PC-3 (cell line): ENCODE measurements at places on chromosomes 2 and 18. TPM values are rescaled to one million over a fixed set of nuclear protein-coding genes. Genes with fewer than 3 reads are reported as not detected.

Gene SNED1
- 0.40 and 0.66 TPM in 2 replicates for total RNA-seq

Gene RTKN
- total RNA-seq = 90.5 and 138 TPM in 2 replicates

GRCh38 chr2:238945433-238946150 lies 97.7 kb downstream of the TWIST2 start:
- DNase-seq = peak; percentile 45

- peak; percentile 49 for DNase-seq
Observed at GRCh38 chr2:40213071-40213470, 238.8 kb downstream of the SLC8A1 start.

GRCh38 chr2:119958670-119959268 lies 54.1 kb upstream of the EPB41L5 start:
- peak; percentile 5 for DNase-seq

DNA sequence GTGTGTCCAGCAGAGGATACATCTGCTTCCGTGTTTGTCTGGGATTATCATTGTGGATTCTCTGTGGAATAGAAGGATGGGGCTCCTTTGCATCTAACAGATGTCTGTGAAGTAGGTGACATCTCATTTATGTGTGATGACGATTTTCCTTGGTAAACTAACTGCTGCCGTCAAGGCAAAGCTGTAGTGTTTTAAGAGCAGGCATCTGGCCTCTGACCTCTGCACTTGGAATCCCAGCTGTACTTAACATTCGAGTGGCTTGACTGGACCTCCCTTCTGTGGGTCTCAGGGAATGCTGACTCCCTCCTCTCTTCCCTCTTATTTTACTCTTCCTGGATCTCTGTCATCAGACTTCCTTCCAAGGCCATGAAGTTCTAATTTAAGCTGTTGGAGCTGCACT lies 56.4 kb downstream of the DCDC2C start:
- DNase-seq = no peak

GRCh38 chr2:74833418-74834233 lies at the start of gene HK2:
Gene HK2 (plus strand): TSS chr2:74834127. CDS start chr2:74834581, 454 bp downstream.
- DNase-seq = peak; percentile 96

Gene RUFY4
- total RNA-seq = not detected in 2 replicates

- DNase-seq = no peak
Observed at GRCh38 chr18:47995654-47996053, 65.2 kb upstream of the SMAD2 start.

Gene TMEM247
- not detected in 2 replicates for total RNA-seq

- DNase-seq = peak; percentile 67
Observed at GRCh38 chr2:53353135-53354114, 414.2 kb upstream of the CHAC2 start.

- peak; percentile 95 for DNase-seq
Observed at GRCh38 chr2:32977228-32977758, 30.5 kb downstream of the LTBP1 start.

DNA sequence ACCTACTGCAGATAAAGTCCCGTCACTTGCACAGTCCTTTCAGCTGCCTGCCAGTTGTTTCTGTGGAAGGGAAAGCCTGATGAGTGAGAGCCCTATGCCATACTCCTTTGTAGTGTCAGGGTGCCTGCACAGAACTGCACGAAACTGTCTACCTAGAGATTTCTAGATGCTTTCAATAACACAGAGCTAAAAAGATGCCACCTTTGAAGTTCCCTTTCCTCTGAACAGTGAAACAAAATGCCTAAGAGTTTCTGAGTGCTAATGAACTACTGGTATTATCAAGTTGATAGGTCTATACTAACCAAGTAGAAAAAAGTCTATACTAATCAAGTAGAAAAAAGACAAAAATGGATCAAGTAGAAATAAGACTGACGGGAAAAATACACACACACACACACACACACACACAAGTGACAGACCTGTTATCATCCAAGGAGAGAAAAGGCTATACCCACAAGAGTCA lies 79.0 kb downstream of the TLK1 start:
- no peak for DNase-seq
